GM04503 (cell line): ENCODE measurements at places on chromosomes 6 and 20.

GRCh38 chr6:2132416-2132815, 113.0 kb downstream of the GMDS start:
- no peak for DNase-seq

DNA sequence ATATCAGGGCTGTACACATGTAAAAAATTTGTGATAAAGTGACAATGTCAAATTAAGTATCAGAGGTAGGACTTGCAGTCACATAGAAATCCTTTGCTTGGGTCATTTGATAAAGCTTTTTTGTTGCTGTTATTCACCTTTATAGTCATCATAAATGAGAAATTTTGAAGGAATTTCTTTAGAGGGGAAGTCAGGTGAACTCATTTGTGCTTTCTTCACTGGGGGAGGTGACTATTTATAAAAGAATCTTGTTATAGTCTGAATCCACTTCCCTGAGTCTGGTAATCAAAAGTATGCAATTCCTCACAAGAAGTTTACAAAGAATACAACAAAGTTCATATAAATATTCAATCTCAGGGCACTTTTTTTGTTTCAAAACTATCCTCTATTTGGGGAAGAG, 47.7 kb downstream of the FRK start:
- DNase-seq: no peak

DNA sequence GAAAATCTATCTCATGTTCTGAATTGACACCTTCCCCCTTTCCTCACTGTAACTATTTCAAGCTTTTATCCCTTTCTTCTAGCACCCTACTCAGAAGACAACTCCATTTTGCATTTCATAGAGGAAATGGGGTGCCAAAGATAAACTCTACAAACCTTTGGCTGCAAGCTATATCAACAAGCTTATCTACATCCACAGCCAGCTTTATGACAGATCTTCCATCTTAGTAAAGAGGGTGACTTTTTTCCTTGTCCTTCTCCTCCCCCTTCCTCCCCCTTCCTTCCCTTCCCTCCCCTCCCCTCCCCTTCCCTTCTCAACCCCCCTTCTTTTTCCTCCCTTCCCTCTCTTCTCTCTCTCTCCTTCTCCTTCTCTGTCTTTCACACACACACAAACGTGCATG, 58.0 kb upstream of the OLIG3 start:
- DNase-seq: no peak

DNA sequence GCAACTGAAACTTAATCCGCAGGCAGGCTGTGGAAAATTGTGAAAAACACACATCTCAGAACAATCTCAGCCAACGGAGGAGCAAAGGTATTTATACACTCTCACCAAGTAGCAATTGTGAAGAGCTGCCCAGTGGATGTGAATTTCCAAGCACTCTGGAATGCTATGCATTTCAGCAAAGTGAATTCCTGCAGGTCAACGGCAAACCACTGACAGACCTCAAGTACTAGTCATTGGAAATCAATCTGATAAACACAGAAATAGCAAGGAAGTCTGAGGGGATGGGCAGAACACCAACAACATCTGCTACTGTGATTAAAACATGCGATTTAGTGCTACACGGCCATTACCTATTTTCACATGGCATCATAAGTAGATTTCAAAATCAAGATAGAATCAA, 429.1 kb downstream of the HTR1B start:
- DNase-seq: peak; percentile 94

- no peak for DNase-seq
These were observed 45.5 kb downstream of the MRPL14 start for GRCh38 chr6:44081753-44082152.

DNA sequence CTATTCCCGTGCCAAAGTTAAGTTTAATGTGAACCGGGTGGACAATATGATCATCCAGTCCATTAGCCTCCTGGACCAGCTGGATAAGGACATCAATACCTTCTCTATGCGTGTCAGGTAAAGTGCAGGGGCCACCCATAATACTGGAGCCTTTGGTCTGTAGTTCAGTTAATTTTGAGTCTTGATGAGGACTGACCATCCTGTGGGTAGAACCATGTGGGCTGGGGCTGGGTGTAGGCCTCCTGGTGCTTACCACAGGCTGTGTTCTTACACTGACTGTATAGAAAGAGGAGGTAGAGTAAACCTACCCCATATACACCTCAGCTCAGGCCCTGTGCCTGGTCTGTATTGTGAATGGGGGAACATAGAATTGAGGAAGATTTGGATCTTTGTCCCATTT, 2.4 kb downstream of the NOP56 start:
- DNase-seq: no peak

- no peak for DNase-seq
These were observed 23.0 kb upstream of the ANKRD60 start for GRCh38 chr20:58251348-58251978.

- DNase-seq: no peak
These were observed 13.4 kb downstream of the HLA-DOB start for GRCh38 chr6:32803416-32803815.

GRCh38 chr6:80022803-80023202, 18.4 kb downstream of the TTK start:
- DNase-seq: peak; percentile 11

DNA sequence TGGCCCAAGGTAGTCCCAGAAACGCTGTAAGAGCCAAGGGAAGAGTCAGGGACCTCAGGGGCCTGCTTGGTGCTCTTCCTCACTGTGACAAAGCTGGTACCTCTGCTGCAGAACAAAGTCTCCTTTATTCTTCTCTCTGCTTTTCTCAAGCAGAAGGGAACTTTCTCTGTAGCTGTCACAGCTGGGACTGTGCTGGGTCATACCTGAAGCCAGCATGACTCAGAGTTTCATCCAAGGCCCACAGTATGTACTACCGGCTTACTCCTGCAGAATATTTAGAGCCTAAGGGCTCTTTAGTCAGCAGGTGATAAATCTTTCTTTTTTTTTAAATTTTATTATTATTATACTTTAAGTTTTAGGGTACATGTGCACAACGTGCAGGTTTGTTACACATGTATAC, 183.2 kb downstream of the TINAG start:
- DNase-seq: no peak

DNA sequence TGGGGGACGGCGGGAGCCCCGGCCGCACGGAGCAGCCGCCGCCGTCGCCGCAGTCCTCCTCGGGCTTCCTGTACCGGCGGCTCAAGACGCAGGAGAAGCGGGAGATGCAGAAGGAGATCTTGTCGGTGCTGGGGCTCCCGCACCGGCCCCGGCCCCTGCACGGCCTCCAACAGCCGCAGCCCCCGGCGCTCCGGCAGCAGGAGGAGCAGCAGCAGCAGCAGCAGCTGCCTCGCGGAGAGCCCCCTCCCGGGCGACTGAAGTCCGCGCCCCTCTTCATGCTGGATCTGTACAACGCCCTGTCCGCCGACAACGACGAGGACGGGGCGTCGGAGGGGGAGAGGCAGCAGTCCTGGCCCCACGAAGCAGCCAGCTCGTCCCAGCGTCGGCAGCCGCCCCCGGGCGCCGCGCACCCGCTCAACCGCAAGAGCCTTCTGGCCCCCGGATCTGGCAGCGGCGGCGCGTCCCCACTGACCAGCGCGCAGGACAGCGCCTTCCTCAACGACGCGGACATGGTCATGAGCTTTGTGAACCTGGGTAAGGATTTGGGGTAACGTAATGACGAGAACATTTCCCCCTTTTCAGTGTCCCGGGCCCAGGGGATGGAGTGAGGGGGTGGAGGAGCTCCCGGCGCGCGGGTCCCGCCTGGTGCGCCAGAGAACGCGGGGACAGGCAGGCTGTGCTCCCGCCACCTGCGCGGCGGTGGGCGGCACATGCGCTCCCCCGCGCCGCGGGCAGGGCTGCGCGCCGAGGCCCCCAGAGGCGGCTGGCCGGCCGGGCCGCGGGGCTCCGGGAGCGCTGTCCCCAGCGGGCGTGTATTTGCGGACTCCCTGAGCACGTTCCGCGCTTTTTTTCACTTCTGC, 1.4 kb downstream of the BMP6 start:
- no peak for DNase-seq

GRCh38 chr6:3808759-3809514, 40.2 kb upstream of the FAM50B start:
- DNase-seq: peak; percentile 73

DNA sequence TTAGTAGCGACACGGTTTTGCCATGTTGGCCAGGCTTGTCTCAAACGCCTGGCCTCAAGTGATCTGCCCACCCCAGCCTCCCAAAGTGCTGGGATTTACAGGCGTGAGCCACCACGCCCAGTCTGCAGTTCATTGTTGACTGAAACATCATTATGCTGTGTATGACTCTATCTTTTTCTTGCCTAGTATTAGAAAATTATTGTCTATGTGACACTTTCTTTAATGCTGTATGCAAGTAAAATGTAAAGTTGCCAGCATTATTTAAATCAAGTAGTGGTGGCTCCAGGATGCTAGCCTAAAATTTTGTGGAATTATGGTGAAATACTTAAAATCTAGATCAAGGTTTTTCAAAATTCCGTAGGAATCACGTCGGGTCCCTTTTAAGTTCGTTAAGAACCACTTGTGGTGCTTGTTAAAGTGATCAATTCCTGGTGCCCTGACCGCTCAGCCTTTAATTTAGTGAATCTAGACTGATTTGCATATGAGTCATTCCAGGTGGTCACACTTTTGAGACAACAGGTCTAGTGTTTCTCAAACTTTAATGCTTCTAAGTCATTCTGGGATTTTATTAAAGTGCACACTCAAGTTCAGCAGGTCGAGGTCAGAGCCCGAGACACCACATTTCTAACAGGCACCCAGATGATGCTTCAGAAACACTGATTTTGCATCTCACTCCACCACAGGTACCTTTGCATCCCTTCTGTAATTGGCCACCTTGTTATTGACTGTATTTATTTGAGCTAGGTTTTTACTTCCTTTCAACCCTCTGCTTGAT, 132.6 kb upstream of the MTHFD1L start:
- no peak for DNase-seq

DNA sequence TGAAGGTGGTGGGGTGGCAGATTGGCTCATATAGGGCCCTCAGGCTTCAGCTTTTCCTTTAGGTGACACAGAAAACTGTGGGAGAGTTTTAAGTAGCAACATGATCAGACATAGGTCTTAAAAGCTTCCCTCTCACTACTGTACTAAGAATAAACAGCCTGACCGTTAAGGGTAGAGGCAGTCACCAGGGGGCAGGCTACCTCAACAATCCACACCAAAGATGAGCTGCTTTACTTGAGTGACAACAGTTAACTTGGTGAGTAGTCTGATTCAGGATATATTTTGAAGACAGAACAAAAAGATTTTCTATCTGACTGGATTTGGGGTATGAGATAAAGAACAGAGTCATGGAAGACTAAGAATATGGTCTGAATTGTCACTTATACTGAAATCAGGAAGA, 193.1 kb upstream of the SHLD1 start:
- DNase-seq: no peak

- DNase-seq: no peak
These were observed 78.0 kb upstream of the MPC1 start for GRCh38 chr6:166460473-166461437.
